ENCODE measurements at places on chromosomes 12 and 14.

DNA sequence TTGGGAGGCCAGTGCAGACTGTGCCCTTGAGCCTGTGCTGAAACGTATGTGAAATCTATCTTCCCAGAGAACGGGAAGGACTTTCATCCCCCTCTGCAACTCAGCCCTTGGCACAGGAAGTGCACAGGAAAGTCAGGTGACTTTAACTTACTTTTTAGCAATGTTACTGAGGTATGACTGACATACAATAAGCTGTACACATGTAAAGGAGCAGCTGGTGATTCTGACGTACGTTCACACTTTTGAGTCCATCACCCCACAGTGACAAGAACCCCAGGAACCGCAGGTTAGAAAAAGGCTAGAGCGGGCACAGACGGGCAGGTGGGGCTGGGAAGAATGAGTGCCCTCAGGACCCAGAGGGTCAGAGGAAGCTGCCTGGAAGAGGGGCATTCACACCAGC, 48.0 kb downstream of the ARL6IP4 start:
- no peak for DNase-seq

DNA sequence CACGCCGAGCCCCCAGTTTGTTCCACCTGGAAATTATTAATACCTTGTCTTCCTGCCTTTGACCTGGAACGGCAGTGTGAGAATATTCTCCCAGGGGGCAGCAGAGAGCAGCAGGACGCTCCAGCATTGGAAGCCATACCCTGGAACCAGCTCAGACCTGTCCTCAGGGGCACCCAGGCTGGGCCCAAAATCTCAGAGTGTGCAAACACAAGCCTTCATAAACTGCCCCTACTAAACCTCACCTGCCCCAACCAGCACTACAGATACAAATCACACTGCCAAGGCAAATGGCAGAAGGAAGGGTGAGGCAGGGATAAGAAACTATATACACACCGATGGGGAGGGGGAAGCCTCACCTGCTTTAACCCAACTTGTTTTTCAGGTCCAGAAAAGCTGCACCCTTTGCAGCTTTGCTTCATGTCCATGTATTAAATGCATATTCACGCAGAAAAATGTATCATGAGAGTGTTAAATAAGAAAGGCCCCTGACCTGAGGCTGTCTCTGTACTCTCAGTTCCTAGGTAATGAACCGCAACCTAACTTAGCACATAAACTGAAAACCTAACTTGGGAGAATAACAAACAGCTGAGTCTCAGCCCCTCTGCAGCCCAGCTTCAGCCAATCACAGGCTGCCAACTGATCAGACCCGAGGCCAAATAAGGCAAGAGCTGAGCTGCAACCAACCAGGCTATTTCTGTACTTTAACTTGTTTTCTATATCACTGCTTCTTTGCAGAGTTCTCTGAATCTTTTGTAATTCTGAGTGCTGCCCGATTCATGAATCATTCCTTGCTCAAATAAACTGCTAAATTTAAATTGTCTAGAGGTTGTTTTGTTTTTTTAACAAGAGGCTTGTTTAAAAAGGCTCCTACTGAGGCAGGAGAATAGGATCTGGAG, 130.1 kb downstream of the SPTSSA start:
- peak; percentile 69 for DNase-seq

GRCh38 chr12:89514751-89515150, 9.8 kb downstream of the GALNT4 start:
- DNase-seq = no peak

GRCh38 chr12:124438437-124439056, 128.9 kb downstream of the NCOR2 start:
- no peak for DNase-seq

DNA sequence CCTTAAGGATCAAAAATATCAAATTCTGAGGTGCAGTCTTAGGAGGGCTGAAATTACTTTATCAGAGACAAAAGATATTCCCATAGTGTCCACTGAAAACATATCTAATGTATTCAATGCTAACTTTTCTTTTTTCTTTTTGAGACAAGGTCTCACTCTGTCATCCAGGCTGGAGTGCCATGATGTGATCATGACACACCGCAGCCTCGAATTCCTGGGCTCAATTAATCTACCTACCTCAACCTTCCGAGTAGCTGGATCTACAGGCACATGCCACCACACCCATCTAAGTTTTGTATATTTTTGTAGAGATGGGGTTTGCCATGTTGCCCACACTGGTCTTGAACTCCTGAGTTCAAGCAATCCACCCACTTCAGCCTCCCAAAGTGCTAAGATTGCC, 68.3 kb downstream of the ZC3H14 start:
- DNase-seq = no peak

- DNase-seq = no peak
Observed at GRCh38 chr14:60396718-60397343, 89.0 kb downstream of the C14orf39 start.

DNA sequence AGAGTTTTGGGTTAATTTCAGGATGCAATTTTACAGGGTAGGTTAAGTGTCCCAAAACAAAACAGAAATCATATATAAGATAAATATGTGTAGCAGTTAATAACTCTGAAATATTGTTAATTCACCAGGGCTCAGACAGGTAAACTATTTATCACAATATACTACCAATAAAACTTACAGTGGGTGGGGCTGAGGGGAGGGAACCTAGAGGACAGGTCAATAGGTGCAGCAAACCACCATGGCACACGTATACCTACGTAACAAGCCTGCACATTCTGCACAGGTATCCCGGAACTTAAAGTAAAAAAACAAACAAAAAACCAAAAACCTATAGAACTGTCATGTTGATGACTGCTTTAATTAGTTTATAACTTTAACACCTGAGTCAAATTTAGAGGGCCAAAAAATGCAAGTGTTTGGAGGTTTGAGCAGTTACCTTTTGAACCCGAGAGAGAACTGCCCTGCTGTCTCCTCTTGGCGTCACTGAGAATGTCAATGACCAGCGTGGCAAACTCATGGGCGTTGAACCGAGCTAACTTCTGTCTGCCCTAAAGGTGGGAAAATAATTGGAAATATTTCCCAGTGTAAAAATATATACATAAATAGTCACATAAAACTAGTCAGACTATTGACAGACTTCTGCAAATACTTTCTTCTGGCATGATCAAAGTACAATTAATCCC, 36.6 kb downstream of the GIT2 start:
- DNase-seq = no peak

DNA sequence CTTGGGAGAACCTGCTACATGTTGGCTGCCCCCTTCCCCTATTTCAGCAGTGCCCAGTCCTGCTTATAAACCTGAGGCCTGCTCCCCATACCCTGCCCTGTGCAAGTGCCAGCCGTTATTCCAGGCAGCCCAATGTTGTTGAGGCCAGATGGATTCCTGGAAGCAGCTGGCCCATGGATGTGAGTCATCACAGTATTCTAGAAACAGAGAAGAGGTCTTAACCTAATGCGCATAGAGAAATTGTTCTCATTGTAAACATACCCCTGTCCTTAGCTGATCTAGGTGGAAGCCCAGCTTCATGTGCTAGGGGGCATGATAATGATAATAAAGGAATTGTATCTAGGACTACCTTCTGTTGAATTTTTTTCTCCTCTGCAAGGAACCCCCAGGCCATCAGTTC, 69.7 kb downstream of the TSPAN11 start:
- no peak for DNase-seq

- DNase-seq = no peak
Observed at GRCh38 chr12:116472193-116472592, 87.0 kb upstream of the MAP1LC3B2 start.

DNA sequence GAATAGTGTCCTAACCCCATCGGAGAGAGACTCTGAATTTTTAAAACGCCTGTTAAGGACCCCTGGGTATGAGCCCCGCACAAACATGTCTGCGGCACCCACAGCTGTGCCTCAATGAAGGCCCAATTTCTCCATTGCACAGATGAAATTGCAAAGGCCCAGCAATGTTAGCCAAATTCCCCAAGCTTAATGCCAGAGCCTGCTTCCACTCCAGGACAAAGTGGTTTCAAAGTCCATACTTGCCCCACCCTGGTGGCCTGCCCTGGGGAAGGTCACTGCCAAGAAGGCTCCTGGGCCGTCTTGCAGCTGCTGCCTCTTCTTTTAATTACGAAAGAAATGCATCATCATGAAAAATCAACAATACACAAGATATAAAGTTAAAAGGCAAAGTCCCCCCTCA, 1179.7 kb downstream of the VRK1 start:
- DNase-seq = no peak

DNA sequence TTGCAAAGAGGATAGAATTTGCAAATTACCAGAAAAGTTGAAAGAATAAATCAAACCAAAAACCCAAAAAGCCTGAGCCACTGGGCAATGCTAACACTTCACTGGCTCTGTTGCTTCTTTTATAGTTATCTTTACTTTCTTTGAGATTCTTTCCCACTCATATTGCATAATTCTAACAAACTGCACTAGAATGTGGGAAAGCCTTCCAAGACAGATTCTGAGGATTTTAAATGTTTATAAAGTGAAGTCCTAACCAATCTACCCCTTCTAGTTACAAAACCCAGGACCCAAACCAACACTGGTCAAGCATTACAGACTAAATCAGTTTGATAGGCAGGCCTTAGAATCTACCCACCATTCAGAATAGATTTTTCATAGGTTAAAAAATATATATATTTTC, 150.9 kb downstream of the MED13L start:
- no peak for DNase-seq

DNA sequence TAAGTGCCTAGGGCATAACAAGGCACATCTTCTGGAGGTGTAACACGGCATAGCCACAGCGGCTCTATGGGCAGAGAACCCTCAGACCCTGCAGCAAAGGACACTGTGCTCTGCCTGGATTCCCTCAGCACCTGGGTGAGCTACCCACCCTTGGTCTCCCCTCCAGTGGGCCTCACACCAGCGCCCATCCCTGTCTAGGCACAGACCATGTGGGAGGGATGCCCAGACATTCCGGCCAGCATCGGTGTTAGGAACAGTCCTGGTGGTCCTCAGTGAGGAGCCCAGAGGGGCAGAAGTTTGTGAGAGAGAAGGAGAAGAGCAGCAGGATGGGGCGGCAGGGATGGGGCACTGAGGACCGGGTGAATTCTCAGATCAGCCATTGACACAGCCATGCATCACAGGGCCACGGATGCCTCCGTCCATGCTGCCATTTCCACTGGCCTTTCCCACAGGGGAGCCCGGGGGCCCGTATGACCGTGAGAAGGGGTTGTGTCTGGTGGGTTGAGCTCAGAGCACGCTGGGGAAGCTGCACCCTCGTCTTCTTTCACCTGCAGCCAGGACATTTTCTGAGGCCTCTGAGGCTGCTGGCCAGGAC, 282.7 kb upstream of the SFSWAP start:
- DNase-seq = no peak

- no peak for DNase-seq
Observed at GRCh38 chr12:20211541-20211940, 156.8 kb upstream of the PDE3A start.

DNA sequence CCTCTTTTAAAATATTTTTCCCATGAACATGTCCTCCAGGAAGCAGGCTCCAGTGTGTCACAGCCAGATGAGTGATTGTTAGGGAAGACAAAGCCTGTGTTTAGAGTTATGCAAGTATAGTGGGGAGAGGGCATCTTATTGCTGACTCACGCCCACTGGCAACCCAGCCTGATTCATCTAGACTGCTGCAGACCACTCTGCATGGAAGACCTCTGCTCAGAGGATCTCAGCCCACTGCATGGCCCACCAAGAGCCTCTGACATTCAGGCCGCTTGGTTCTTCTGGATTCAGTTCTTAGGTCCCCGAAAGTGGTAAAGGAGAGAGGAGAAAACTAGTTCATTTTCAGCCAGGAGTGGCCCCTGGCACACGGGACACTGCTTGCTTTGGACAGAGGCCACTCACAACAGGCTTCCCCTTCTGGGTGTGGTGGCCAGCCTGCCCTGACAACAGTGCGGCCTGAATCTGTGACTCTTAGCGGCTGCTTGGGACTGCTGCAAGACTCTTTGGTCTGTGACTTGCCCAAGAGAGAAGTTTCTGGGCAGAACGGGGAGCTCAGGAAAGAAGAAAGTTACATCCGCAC, 266.3 kb downstream of the ZFP36L1 start:
- no peak for DNase-seq

DNA sequence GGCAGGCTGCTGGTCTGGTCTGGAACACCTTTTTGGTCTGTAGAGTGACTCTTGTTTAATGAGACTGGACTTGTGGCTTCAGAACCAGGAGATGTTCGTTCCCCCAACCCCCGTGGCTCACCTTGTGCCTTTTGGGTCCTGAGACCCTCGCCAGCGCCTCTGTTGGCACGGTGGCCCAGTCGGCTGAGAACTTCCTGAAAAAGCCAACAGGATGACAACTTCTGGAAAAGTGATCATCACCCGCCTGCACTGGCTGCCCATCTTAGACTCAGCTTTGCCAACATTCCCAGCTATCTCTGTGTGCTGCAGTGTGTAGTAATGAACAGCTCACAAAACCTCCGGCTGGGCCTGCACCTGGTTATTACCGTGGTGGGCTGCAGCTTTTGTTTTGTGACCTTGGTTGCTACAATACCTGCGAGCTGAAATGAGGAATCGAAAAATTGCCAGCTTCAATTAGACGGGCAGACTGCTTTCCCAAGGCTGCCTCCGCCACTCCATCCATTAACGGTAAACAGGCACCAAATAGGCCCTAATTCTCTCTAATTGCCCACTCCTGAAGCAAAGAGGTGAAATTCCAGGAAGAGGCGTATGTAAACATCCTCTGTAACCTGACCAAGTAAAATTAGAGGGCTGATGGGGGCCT, 16.0 kb downstream of the MEG3 start:
- DNase-seq = peak; percentile 75

DNA sequence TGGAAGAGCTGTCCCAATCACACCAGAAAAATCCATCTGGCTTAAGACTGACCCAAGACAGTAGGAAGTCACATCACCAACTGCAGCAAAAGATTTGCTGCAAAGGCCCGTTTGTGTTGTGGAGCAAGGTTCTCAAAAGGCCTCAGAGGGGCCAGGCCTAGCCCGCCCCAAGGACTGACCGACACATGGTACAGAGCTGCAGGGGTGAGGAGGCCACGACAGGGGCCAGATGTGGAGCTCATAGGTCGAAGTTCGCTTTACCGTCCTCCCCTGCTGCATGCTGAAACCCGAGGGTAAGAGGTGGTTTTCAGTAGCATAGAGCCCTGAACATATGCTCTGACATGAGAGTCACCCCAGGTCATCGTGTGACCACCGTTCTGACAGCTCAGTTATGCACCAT, 35.5 kb downstream of the PLBD1 start:
- DNase-seq = no peak

- DNase-seq = no peak
Observed at GRCh38 chr12:113479590-113480335, 8.1 kb upstream of the LHX5 start.

DNA sequence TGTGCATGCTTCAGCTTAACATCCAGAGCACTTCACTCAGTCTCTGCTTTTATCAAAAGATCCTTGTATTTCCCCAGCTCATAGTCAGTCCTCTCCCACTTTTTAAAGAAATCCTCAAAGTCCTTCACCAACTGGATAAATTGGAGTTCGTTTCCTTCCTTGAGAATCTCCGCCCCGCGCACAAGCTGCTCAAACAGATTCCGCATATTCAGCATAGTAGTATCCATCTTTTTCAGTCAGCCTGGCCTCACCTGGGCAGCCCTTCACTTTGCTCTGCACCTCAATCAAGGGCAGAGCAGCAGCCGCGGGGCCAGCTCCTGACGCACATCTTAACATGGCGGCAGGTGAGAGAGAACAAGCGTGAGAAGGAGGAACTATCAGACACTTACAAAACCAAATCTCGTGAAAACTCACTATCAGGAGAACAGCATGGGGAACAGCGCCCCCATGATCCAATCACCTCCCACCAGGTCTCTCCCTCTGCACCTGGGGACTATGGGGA, 14.3 kb upstream of the DBX2 start:
- no peak for DNase-seq

Data from NCI-H1092 (cell line).